ENCODE measurements at places on chromosomes 16 and 17.

DNA sequence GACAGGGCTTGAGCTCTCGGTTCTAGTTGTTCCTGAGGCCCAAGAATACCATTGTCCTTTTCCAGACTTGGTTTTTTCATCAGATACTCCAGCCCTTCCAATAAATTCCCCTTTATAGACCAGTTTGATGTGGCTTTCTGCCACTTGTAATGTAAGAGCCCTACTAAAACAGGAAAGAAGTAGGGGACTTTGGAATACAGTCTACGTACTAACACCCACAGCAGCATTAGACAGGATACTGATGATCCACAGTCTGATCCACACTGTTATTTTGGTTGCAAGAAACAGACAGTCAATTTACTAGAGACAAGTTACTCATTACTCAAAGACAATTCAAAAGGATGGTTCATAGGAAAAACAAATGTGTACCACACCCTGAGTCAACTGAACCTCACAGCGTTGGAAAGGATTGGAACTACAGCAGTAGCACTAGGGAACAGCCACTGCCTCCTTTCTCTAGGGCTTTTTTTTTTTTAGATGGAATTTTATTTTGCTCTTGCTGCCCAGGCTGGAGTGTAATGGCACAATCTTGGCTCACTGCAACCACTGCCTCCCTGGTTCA, 45.9 kb upstream of the MED13 start:
- no peak for DNase-seq

DNA sequence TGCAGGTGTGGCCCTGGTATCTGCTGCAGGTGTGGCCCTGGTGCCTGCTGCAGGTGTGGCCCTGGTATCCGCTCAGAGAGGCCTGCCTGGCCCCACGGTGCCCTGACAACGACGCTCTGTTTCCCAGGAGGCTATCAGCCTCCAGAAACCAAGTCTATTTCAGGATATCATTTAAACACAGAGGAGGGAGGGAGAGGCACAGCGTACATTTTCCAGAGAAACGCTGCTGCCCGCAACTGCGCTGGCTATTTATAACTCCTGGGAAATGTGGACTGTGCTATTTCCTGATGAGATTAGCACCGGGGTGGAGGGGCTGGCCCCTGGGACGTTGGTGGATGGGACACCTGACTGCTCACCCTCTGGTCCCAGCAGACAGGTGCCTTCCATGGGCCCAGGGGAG, 22.5 kb downstream of the TIMM22 start:
- no peak for DNase-seq

- no peak for DNase-seq
Observed at GRCh38 chr16:22364241-22364640, 10.2 kb downstream of the CDR2 start.

DNA sequence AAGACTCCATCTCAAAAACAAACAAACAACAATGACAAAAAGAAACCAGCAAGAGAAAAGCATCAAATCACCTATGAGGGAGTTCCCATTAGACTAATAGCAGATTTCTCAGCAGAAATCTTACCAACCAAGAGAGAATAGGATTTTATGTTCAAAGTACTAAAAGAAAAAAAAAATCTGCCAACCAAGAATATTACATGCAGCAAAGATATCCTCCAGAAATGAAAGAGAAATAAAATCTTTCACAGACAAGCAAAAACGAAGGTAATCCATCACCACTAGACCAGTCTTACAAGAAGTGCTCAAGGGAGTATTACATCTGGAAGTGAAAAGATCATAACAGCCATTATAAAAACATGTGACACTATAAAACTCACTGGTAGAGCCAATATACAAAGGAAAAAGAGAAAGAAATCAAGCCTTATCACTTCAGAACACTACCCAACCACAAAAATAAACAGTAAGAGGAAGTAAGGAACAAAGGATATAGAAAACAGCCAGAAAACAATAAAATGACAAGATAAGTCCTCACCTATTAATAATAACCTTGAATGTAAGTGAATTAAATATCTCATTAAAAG, 66.3 kb downstream of the STX8 start:
- DNase-seq = no peak

DNA sequence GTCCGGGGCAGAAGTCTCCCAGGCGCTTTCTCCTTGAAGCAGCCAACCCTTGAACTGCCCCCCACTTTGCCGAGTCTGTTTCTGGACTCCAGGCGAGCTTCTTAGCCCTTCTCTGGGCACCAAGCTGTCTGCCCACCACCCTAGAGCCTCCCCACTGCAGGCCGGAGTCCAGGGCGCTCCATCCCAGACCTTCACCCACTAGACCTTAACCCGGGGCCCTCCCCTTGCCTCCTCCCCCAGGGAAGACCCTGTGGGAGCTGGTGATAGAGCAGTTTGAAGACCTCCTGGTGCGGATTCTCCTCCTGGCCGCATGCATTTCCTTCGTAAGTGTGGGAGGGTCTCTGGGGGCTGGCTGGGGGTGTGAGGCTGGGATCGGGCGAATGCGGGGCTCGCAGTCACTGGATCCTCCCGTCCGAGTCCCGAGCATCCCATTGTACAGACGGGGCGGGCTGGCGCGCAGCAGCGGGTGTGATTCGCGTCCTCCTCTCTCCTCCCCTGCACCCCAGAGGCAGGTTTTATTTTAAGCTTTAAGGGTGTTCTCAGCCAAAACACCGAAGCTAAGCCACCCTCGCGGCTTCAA, 1.1 kb downstream of the ATP2A1 start:
- no peak for DNase-seq

GRCh38 chr17:82483836-82484235, 25.3 kb downstream of the NARF start:
- no peak for DNase-seq

DNA sequence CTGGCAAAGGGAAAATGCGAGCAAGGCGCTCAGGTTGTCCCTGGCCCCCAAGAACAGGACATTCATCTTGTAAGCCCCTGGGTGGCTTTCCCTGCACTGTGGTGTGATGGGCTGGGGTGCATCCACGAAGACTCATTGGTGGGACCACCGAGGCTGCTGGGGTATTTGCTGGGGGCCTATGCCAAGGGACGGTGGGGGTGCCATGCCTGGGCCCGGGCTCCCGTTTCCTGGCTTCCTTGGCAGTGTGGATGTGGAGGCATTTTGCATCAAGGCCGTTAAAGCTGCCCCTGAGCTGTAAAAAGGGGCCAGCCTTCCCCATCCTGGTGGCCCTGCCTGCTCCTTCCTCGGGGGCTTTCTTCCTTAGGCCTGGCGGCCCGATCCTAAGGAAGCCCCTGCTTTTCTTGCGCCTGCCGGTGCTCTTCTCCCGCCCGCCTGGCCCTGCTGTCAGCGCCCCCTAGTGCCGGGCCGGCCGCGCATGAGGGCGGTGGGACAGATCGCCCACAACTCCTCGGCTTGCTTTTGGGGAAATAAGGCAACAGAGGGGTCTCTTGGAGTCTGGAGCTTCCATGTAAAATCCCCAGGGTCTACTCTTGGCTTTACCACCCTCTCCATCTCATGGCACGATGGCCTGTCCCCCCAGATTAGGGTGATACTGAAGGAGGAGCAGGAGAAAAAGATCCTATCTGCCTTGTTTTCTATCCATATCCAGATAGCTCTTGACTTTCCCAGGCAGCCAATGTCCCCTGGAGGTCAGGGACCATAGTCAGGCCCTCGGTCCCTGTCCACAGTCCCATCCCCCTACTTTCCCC, 9.8 kb upstream of the TBX2 start:
- DNase-seq = no peak

GRCh38 chr17:78854508-78854907, 13.9 kb upstream of the USP36 start:
- DNase-seq = no peak

DNA sequence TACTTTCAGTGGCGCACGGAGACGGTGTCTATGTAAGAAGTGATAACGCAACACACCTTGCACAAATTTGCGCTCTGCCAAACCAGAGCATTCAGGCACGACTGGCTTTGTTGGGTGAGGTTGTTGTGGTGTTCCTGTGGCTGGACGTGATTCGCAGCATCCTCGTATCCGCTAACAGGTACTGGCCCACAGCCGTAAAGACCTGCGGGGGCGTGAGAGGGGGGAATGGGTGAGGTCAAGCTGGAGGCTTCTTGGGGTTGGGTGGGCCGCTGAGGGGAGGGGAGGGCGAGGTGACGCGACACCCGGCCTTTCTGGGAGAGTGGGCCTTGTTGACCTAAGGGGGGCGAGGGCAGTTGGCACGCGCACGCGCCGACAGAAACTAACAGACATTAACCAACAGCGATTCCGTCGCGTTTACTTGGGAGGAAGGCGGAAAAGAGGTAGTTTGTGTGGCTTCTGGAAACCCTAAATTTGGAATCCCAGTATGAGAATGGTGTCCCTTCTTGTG, 510.9 kb downstream of the KCNJ18 start:
- no peak for DNase-seq

DNA sequence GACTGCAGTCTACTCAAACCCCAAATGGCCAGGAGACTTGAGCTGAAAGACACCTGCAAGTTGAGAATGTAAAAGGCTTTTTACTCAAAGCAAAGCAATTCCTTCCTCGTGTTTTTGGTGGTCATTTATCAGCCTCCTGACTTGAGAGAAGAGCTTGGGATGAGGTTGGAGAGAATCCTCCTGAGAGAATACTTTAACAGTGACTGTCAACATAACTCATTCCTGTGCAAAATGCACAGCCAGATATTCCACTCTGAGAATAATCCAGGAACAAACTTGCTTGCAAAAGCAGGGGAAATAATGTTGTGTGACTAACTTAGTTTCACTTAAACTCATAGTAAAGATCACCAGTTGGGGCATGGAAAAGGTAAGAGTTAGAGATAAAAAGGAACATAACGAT, 53.4 kb downstream of the SNTB2 start:
- DNase-seq = no peak

DNA sequence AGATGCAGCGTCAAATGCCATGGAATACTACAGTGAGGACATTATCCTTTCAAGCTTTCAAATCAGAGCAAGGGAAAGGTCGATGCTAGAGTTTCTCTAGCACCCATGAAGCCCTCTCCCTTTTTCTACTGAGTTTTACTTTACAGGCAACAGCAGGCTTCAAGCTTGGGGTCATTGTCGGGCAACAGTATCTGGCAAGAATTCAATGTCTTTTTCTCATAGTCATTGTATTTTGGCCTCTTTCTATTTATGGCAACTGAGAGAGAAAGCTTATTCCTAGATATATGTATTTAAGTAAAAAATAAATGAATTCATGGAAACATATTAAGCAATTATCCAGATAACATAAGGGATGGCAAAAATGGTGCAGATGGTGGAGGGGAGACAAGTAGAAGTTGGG, 364 bp upstream of the CETP start:
- DNase-seq = no peak

DNA sequence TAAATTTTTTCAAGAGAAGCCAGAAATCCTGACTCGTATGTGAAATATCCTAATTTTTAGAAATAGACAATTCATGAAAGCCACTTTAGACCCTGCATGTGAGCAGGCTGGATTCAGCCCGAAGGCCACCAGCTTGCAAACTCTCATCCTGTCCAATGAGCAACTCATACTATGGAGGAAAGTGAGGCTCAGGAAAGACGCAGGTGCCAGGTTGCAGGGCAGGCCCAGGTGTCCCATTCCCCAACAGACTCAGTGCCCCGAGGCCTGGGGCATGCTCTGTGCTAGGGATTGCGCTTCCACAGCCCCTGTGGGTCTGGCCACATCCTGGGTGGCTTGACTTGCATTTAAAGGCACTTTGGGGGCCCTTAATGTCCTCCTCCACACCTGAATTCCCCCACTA, 16.7 kb upstream of the RASD1 start:
- DNase-seq = no peak

DNA sequence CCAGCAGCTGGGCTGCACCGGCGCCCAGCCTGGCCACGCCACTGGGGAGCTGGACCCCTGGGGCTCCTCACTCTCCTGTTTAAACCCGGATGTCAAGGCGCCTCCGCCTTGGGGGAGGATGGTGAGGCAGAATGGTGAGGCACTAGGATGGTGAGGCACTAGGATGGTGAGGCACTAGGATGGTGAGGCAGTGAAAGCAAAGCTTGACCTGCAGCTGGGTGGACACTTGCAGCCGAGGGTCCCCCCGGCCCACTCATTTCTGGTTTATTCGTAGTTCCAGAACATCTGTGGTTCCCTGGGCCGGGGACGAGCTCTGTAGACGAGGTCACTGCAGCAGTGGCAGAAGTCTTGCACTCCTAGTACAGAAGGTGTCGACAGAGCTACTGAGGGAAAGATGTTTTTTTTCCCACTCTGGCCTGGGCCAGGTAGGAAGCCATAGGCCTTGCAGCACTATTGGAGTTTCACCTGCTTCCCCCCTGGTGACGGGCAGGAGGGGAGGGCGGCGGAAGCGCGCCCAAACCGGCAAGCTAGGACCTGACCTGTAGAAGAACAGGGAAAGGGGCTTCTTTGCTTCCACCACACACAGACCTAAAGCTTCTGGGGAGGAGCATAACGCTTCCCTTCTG, 1.1 kb upstream of the HNF1B start:
- DNase-seq = no peak

DNA sequence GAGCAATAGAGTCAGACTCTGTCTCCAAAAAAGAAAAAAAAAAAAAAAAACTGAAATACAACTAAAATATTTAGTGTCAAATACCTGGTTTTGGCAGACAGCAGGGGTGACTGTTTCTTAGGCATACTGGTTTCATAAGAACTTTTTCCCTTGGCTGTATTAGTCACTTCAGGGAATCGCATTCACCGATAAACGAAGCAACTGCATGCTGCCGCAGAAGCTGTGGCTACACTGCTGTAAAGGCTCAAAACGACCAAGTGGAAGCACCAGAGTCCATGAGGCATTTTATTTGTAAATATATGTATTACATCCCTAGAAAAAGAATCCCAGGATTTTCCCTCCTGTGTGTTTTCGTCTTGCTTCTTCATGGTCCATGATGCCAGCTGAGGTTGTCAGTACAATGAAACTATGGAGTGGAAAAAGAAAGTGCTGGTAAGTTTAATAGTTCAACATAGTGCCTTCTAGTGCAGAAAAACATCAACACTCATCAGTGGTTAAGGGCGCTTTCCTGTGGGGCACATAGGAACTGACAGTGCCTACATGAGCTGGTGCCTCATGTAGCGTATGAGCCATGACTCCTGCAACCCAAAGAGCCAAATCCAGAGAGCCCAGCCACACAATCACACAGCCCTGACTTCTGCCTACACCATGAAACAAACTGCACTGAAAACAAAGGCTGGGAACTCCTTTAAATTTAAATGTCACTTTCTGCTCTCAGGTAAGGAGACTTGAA, 7.3 kb downstream of the RPS15A start:
- DNase-seq = no peak

DNA sequence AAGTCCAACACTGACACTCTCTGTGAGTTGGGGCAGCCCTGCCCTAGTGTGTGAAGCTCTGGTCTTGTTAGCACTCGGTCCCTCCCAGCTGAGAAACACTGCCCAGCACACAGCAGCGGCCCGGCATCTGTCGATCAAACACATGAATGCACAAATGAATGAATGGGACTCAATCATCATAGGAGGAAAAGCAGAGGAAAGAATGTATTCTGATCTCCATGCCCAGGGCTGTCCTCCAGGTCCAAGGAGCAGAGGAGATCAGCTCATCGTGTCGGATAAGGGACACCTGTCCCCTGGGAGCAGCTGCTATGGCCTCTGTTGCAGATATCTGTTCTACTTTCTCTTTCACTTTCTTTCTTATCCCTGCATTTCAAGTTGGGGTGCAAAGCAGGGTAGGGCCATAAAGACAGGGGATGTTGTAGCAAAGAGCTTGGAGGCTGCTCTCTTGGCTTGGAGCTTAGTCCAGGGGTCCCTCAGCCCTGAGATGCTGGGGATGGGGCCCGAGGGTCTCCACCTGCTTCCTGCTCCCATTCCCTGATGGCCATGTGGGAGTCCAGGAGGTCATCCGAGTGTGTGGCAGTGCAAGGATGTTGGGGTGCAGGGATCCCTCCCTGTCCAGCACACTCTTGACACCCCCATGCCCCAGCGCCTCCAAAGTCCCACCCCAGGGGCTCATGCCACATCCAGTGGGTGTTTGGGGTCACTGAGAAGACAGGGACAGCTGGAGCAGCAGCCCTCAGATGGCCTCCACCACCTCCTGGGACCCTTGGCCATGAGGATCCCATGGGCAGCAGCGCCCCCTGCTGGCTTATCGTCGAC, 88.2 kb downstream of the IRF8 start:
- no peak for DNase-seq

All from posterior cingulate gyrus (tissue), 11 donors.